ENCODE measurements at places on chromosomes 13 and 19.

DNA sequence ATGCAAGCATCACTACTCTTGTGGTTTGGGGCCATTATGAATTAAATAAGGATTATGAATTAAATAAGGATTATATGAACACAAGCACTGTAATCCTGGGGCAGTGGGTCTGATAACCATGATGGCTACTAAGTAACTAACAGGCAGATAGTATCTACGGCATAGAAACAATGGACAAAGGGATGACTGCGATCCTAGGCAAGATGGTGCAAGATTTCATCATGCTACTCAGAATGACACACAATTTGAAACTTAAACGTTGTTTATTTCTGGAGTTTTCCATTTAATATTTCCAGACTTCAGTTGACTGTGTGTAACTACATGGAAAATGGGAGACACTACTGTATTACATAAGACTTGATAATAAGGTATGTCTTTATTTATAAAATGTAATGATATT, 15.1 kb downstream of the KCNRG start:
- no peak for DNase-seq

- DNase-seq: no peak
Observed at GRCh38 chr19:51066393-51067186, 1.7 kb upstream of the KLK13 start.

DNA sequence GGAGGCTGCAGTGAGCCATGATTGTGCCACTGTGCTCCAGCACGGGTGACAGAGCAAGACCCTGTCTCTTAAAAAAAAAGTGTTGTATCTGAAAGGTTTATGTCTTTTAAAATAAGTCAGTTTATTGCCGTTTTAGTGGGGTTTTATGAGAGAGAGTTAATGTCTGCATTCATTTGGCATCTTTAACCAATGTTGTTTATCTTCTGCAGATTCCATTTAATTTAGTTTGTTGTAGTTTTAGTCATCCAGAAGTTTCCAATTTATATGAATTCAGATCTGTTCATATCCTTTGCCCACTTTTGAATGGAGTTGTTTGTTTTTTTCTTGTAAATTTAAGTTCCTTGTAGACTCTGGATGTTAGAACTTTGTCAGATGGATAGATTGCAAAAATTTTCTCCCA, 36.7 kb upstream of the LPAR6 start:
- DNase-seq: no peak

DNA sequence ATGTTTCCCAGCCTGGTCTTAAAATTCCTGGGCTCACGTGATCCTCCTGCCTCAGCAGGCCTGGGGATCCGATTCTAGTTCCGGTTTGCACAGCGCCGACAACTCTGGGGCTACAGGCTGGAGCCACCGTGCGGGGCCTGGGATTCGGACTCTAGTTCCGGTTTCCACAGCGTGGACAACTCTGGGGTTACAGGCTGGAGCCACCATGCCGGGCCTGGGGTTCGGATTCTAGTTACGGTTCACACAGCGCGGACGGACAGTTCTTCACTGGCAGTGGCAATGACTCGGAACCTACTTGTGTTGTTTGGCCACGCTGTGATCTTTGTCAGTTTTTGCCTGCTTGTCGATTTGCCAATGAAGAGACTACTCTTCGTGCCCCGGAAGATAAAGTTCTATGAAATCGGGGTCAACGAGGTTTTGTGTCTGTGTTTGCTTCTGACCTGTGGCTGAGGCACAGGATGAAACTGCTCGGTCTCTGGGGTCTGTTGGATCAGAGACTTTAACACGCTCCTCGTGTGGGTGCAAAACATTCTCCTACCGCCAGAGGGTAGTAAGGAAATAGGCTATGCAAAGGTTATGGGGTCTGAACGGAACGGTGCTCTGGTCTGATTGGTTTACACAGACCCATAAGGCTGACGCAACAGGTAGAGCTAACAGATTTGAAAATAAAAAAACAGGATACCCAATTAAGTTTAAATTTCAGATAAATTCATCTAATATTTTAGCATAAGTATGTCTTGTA, 12.1 kb upstream of the ZSCAN1 start:
- no peak for DNase-seq

DNA sequence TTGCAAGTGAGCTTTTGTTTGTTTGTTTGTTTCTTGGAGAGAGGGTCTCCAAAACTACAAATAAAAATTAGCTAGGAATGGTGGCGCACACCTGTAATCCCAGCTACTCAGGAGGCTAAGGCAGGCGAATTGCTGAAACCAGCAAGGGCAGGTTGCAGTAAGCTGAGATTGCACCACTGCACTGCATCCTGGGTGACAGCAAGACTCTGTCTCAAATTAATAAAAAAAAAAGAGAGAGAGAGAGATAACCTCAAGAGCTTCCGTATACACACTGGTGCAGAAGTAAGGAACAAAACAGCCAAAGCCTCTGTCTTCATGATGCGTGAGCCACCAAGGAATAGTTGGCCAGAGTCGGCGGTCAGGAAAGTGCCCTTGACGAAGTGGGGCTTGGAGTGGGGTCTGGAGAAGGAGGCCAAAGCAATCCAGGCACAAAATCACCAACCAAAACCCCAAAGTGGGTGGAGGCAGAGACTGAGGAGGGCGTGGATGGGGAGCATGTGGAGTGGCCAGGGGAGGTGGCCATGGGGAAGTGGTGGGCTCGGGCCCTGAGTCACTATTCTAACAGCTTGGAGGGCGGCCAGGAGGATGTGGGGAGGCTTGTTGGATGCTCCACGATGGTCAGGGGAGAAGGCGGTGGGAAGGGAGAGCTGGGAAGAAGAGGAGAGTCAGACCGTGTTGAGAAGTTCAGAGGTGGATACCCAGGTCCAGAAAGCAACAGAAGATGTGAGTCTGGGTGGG, 21.2 kb upstream of the TOMM40 start:
- DNase-seq: no peak

DNA sequence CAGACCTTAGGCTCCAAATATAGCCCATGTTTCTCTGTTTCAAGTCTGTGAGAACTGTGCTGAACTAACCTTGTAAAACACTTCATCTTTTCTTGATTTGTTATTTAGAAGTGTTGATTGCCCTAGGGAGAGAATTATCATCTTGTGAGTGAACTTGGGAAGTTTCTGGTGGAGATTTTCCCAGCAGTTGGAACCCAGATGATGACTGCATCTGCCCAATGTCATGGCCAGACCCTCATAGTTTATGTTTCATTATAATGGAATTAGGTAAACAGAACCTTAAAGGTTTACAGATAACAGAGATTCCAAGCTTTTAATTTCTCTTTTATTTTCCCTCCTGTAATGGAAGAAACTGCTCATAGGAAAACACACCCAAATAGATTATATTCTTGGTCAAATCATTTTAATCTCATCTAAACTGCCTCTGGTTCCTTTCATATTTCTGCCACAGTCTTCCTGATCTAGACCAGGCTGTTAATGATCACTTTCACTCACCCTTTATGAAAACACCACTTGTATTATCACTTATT, 569.1 kb downstream of the KCTD12 start:
- DNase-seq: no peak

DNA sequence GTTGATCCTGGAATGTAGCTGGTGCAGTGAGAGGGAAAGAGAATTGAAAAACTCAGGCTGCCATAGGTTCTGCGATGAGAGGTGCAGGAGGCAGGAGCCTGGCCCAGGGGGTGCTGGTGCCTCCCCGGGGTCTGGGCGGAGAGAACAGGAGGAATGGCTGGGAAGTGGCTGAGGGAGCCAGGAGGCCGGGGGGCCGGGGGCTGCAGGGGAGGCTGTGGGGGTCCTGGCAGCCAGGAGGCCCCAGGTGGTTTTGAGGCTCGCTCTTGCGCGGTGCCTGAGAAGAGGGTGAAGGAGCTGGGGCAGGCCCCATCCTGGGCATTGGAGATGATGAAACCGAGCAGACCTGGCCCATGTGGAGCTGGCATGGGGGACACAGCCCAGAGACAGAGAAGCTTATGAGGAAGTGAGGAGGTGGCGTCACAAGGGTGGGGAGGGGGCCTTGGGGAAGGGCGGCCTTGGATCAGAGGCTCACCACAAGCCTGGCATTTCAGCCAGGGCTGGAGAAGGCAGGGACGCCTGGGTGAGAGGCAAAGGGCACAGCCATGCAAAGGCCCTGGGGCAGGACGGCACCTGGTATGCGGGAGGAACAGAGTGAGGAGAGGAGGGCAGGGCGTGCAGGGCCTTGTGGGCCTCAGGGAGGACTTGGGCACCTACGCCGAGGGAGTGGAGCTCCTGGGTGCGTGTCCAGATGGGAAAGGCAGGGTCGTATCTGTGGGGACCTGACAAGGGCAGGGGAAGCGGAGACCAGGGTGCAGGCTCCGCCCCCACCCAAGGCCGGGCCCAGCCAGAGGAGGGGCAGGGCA, 1.3 kb upstream of the TEKTIP1 start:
- no peak for DNase-seq

DNA sequence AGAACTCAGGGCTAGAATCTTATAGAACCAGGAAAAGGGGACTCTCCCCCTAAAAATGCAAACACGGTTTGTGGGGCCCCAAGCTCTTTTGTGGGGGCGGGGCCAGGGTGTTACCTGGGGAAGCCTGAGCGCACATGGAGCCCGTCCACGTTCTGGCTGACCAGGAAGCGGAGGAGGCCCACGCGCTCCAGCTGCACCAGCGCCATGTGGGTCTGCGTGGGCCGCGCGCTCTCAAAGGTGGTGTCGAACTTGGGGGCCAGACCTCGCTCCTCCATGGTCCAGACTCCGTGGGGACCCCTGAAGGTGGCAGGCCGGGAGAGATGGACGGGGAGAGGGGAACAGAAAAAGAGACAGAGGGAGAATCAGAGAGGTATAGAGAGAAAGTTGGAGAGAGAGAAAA, 3.4 kb downstream of the SIRT6 start:
- no peak for DNase-seq

- DNase-seq: no peak
Observed at GRCh38 chr19:38978326-38978689, 2.8 kb upstream of the FBXO17 start.

DNA sequence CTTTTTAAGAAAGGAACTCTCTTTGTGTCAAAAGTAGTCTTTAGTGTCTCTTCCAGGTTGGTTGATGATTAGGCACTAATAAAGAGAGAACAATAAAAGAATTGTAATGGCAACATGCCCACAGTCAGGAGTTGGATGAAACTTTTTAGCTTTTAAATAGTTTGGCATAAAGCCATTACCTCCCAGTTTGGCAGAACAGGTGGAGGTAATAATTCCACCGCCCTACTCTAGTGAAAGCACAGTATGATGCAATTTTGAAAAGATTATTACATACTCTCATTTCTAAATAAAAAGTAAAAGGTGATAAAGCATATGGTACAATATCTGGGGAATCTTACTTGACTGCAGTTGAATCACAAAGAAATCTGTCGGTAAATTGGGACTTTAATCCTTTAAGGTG, 497.6 kb downstream of the SUCLA2 start:
- DNase-seq: no peak

DNA sequence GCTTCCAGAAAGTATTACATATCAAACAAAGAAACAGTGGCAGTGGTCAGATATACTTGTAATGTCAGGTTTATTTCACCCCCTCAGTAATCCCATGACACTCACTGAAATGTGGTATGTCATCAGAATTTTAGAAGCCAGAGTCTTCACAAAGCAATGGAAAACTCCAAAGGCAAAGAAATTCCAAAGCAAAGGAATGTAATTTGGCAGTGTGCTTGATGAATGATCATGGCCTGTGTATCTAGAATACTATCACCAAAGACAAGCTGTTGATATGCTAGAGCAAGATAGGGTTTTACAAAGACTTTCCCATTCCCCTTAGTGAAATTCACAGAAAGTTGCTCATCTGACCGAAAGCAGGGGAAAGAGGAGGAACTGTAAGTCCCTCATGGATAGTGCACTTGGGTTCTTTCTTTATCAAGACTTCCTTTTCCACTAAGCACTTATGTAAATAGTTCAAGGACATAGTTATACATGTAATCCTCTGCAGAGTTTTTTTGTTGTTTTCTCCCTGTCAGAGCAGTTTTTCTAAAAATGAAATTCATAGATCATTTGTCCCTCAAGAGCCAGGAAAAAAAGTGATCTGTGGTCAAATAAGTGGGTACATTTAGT, 243.4 kb downstream of the NHLRC3 start:
- DNase-seq: no peak

GRCh38 chr19:48724796-48725753, 5.5 kb upstream of the MAMSTR start:
- DNase-seq: peak; percentile 23

- peak; percentile 95 for DNase-seq
Observed at GRCh38 chr13:113897161-113897560, 33.3 kb upstream of the GAS6 start.

DNA sequence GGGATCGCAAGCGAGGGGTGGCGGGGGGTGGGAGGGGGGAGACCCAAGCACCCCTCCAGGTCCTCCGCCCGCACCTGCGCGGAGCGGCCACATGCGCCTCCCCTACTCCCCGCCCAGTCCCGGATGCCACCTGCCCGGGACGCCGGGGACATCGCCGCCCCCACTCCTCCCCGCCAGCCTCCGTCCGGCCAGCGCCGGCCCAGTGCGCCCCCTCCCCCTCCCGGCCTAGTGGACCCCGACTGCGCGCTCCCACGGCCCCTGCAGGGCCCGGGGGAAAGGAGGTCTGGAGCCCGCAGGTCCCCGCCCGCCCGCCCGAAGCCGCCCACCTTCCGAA, 263 bp downstream of the RHPN2 start:
- no peak for DNase-seq

DNA sequence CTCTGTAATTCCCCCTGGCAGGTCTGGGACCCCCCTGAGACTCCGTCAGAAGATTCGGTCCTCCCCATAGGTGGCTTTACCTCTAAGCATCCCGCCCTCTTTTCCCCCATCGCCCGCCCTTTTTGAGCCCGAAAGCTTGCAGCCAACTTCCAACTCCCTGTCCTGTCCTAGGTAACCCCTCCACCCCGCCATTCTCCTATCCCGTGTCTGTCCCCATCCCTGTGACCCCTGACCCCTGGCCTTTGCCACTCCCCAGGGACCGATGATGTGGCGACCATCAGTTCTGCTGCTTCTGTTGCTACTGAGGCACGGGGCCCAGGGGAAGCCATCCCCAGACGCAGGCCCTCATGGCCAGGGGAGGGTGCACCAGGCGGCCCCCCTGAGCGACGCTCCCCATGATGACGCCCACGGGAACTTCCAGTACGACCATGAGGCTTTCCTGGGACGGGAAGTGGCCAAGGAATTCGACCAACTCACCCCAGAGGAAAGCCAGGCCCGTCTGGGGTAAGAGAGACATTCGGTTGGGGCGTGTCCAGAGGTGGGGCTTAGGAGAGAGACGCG, 488 bp downstream of the RCN3 start:
- DNase-seq: no peak

GRCh38 chr13:113302986-113303385, 5.9 kb downstream of the LAMP1 start:
- no peak for DNase-seq

DNA sequence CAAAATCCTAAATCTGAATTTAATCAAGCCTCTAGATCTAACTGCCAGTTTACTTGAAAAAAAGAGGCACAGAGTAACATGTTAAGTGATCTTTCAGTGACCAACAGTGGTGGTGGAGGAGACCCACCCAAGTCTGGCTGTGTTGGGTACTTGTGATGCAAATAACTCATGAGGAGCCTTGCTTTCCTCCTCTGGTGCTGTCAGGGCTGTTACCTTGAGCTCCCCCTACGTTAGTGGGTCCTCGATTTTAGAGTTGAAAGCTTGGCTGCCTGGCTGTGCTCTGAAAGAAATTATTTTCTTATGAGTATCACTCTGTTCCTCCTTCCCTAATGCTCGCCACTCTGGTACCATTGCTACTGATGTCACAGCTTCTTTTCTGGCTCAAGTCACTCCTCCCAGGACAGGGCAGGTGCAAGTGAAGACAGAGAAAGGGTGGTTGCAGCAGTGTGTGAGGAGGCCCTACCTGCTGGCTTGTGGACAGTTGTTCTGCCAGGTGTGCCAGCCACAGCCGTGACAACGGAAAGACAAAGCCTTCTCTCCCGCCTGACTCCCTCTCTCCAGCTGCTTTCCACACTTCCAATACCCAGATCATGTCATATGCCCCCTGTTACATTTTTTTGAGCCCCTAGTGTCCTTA, 6.5 kb upstream of the SUPT20H start:
- DNase-seq: no peak

- no peak for DNase-seq
Observed at GRCh38 chr13:71067165-71067815, 799.7 kb downstream of the DACH1 start.
